ENCODE measurements at places on chromosomes 4 and X.

- DNase-seq: no peak
These were observed 186.1 kb downstream of the TMA16 start for GRCh38 chr4:163680386-163681098.

DNA sequence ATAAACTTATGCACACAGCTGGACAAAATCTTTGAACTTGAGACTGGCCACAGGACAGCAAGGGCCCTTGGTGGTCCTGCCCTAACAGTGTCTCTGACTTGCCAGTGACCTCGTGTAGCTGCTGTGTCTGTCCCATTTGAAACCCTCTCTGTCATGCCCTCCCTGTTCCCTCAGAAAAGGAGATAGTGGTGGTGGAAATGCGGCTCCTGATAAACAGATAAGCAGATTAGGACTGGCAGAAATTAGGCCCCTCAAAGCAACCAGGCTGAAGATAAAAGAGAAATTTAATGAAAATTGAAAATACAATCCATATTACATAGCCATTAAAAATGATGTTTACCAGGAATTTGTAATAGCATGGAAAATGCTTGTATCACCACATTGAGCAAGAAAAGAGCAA is 136.6 kb upstream of the ATP6AP2 start:
- DNase-seq: no peak

DNA sequence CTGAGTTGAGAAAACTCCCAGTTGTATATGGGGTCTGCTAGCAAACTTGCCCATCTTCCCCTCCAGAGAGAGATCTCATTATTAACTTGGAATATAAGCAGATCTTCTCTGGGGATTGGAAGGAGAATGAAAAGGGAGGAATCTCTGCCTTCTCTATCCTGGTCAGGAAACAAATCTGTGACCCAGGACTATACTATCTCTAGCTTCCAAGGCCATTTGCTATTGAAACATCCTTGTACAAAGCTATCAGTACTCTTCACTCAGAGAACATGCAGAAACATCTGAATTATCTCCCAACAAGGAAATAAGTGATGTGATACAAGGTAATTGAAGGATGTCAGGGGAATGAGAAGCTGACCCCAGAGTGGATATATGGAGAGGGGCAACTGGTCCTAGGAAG is 183.8 kb downstream of the FRMPD4 start:
- no peak for DNase-seq

- no peak for DNase-seq
These were observed 4.6 kb downstream of the EFNB1 start for GRCh38 chrX:68833448-68833805.

DNA sequence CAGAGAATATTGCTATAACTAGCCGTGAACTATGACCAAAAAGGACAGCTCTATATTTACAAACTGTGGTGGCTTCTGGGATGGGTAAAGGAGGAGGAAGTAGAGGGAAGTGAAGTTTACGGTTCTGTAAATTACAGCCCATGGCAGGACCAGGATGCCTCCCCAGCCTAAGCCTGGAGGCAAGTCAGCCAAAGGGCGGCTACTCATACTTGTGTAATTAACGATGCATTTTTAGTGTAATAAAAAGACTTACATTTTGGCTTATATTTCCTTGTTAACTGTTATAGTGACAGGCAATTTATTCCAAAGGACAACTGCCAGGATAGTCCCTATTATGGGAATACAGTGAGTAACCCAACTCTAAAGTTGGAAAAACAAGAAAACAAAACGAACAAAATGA is 139.9 kb upstream of the OTUD4 start:
- no peak for DNase-seq

DNA sequence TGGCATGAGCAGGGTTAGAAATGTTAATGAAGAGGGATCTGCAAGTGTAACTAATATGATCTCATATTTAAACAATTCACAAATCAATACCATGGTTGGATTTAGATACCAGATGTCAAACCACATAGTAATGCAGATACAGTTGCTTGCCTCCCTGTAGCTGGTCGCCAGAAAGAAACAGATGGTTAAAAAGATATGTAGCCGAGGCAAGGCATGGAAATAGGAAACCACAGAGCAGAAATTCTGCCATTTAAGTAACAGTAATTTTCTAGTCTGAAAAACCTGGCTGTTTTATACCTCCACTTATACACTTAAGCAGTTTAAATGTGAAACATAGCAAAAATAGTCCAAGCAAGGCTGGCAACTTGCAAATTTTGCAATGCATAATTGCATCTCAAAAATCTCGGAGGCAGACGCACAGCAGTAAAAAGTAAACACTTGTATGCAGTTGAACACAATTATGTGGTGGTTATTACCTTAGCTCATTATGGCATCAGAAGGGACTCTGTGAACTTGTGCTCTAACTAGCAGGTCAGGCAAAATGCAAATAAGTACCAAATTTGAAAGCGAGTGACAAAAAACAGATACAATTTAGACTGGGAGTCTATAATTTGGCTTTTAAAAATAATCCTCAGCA is 126.8 kb downstream of the NAA11 start:
- DNase-seq: no peak

DNA sequence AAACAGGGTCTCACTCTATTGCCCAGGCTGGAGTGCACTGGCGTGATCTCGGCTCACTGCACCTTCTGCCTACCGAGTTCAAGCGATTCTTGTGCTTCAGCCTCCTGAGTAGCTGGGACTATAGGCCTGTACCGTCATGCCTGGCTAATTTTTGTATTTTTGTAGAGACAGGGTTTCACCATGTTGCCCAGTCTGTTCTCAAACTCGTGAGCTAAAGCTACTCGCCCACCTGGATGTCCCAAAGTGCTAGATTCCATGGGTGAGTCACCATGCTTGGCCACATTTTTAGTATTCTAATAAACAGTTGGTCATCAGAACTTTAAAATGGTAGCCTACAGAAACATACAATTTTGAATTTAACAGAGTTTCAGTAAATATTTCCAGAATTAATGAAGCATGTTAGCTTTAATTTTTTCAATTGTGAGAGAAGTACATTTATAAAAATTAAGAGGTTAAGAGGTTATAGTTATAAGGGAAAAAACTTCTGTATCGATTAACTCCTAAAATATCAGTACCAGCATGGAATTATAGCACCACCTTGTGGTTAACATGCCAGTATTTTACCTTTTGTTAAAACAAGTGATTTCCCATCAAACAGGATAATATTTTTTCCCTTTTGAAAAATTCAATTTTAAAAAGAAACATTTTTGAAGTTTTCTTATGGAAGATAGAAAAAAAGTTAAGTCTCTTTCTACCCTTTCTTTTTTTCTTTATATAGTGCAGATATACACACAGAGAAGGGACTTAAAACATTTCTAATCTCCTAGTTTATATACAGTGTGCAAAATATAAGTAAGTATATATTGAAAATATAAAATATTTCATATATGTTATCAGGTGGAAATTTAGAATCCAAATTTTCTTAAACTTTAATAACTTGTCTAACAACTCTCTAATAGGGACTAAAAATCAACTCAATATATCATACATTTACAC is 35.4 kb downstream of the CEP44 start:
- DNase-seq: no peak

- DNase-seq: no peak
These were observed 39.8 kb upstream of the VCX3A start for GRCh38 chrX:6574762-6575161.

DNA sequence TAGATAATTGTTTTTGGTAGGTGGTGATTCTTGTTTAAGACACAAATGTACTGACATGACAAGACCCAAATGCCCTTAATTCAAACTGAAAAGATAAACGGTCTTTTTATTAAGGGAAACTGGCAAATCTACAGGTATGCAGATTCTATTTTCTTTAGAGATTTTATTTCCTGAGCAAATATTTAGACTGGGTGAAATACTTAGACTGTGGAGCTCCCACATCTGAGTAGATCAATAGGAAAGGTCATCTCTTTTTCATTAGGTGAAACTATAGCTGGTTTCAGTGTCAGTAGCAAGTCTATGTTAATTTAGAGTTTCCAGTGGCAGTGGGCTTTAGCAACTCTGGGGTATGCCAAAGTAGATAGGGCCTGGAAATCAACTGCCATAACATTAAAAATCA is 446.7 kb downstream of the FSTL5 start:
- no peak for DNase-seq

GRCh38 chr4:172404676-172405075 is 591.5 kb downstream of the GALNTL6 start:
- no peak for DNase-seq

GRCh38 chrX:109345856-109346255 is 136.0 kb downstream of the GUCY2F start:
- DNase-seq: no peak
